ENCODE measurements at places on chromosomes 3 and 15.

GRCh38 chr3:81195478-81195877 is 566.0 kb downstream of the GBE1 start:
- H3K4me1 ChIP-seq, result no peaks in the 10 kb centered on the region
- H3K36me3 ChIP-seq, result no peaks in the 10 kb centered on the region
- no peak overlapping the region for H3K4me3 ChIP-seq
- no peak overlapping the region for H3K27ac ChIP-seq

GRCh38 chr3:89002191-89002590 is 105.2 kb upstream of the EPHA3 start:
- no peaks in the 10 kb centered on the region for H3K4me1 ChIP-seq
- no peaks in the 10 kb centered on the region for H3K27me3 ChIP-seq
- no peak overlapping the region for H3K4me3 ChIP-seq
- H3K36me3 ChIP-seq, result peaks cover 2% of the 10 kb centered on the region
- DNase-seq, result no peak
- H3K27ac ChIP-seq, result no peak overlapping the region

DNA sequence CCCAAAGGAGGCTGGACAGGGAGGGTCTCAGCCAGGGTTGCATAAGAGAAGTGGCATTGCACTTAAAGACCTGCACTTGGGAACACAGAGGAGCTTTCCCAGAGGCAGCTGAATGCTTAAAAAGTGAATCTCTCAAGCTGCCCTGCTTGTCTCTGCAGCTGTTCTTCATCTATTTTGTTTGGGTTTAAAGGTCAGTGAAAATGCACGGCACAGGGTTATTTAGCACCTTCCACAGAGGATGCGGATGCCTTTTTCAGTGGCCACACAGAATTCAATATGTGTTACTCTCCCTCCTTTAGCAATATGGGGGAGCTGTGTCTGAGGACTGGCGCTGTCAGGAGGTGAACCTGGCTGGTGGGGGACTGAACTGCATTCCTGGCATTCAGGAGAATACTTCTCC is 22.7 kb upstream of the CTNNB1 start:
- peaks cover 29% of the 10 kb centered on the region for H3K27me3 ChIP-seq
- no peaks in the 10 kb centered on the region for H3K36me3 ChIP-seq
- no peak overlapping the region for H3K27ac ChIP-seq
- DNase-seq, result no peak

- peaks cover 12% of the 10 kb centered on the region for H3K4me1 ChIP-seq
- no peak overlapping the region for H3K27ac ChIP-seq
- no peaks in the 10 kb centered on the region for H3K36me3 ChIP-seq
- DNase-seq, result no peak
- H3K4me3 ChIP-seq, result peak overlapping the region; percentile 4
- H3K27me3 ChIP-seq, result no peaks in the 10 kb centered on the region
Measured at GRCh38 chr3:143529018-143529478, 319.2 kb downstream of the SLC9A9 start.

- no peak for DNase-seq
- H3K4me3 ChIP-seq, result no peak overlapping the region
- H3K27ac ChIP-seq, result no peak overlapping the region
- H3K4me1 ChIP-seq, result no peaks in the 10 kb centered on the region
- no peaks in the 10 kb centered on the region for H3K36me3 ChIP-seq
- no peaks in the 10 kb centered on the region for H3K27me3 ChIP-seq
Measured at GRCh38 chr3:45560281-45560971, 34.1 kb upstream of the LIMD1 start.

- no peaks in the 10 kb centered on the region for H3K36me3 ChIP-seq
- no peak overlapping the region for H3K27ac ChIP-seq
- DNase-seq, result no peak
- H3K27me3 ChIP-seq, result peaks cover 8% of the 10 kb centered on the region
- no peak overlapping the region for H3K4me3 ChIP-seq
Measured at GRCh38 chr15:91824256-91824655, 29.3 kb upstream of the SLCO3A1 start.

DNA sequence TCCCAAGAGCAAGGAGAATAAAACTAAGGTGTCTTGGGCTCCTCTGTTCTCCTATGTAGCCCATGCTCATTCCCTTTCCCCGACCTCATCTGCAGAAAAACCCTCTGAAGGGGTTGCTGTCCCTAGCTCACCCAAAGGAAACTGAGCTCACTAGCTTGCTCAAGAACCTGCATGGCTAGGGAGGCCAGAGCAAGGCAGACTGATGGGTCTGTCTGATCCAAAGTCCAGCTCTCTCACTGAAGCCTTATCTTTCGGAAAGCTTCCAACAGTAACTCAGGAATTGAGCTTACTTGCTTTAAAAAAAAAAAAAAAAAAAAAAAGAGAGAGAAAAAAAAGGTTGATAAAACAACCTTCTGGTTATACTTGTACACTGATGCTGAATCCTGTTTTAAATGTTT is 141.4 kb upstream of the TOPAZ1 start:
- H3K27ac ChIP-seq, result no peak overlapping the region
- peaks cover 8% of the 10 kb centered on the region for H3K4me1 ChIP-seq
- DNase-seq, result no peak
- H3K4me3 ChIP-seq, result no peak overlapping the region

DNA sequence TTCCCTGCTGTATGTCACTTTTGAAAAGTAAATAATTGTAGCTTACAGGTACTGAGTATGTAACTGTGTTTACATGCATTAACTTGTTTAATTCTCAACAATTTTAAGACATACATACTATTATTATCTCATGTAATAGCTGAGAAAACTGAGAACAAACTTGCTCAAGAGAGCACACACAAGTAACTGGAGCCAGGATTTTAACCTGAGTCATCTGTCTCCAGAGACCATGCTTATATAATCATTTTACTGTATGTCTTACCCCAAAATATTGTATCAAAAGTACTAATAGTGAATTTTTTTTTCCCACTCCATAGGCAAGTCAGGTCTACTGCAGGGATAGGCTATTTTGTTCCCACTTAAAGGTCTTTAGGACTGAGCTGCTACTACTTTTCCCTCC is 95.4 kb downstream of the FEZF2 start:
- H3K27me3 ChIP-seq, result no peaks in the 10 kb centered on the region
- no peaks in the 10 kb centered on the region for H3K36me3 ChIP-seq
- no peaks in the 10 kb centered on the region for H3K4me1 ChIP-seq
- no peak overlapping the region for H3K4me3 ChIP-seq

GRCh38 chr3:8283193-8283592 is 218.4 kb upstream of the LMCD1 start:
- H3K27ac ChIP-seq, result no peak overlapping the region
- H3K36me3 ChIP-seq, result no peaks in the 10 kb centered on the region
- no peak overlapping the region for H3K4me3 ChIP-seq
- no peak for DNase-seq
- H3K4me1 ChIP-seq, result no peaks in the 10 kb centered on the region

DNA sequence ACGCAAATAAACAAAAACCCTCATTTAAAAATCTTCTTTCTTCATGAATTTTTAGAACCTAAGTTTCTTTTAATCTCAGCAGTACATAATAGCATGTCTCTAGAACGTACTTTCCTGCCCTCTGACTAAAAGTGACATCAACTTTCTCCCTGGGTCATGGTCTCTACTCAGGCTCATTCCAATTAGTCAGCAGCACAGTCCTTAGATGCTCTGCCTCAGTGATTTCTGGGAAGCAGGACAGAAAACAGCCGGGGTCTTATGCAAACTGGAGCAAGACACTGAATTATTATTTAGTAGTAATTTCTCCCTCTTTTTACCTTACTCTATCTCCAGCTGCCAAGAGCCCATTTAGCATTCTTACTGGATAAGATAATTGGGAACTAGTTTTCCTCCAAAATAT is 365.2 kb downstream of the TUSC7 start:
- no peak overlapping the region for H3K4me3 ChIP-seq
- no peaks in the 10 kb centered on the region for H3K27me3 ChIP-seq
- no peak for DNase-seq
- no peaks in the 10 kb centered on the region for H3K36me3 ChIP-seq

GRCh38 chr3:23405081-23405480 is 202.0 kb downstream of the UBE2E2 start:
- H3K27me3 ChIP-seq, result no peaks in the 10 kb centered on the region
- no peaks in the 10 kb centered on the region for H3K36me3 ChIP-seq
- H3K27ac ChIP-seq, result no peak overlapping the region

DNA sequence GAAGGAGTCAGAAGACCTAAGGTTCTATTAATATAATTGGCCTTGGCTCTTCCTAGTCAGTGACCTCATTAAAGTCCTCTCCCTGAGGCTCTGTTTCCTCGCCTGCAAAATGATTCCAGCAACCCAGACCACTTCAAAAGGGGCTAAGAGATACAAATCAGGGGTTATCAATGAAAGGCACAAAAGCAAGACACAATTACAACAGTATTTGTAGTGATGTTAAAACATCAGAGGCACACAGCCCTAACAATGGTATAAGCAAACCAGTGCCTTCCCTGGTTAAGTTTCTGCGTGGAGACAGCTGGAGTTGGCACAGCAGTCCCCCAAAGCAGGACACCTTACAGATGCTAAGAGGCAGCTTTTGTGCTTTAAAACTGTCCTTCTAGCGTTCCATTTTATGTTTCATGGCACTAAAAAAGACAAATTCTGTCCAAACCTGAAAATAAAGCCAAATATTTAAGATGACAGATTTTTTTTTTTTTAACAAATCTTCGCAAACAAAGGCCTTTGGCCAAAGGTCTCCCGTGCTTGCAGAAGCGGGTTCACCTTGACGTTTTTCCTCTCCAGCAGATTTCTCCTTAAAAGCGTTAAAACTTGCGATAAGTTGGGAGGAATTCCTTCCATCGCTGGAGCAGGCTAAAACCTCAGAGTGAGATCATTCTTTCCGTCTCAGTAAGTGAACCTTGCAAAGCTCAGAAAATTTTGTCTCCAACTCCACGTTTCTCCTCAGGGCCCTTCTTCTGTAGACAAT is 999 bp downstream of the ZNF280D start:
- DNase-seq, result no peak
- H3K27ac ChIP-seq, result peak overlapping the region; percentile 97
- peak overlapping the region; percentile 92 for H3K4me3 ChIP-seq
- peaks cover 5% of the 10 kb centered on the region for H3K36me3 ChIP-seq
- peaks cover 15% of the 10 kb centered on the region for H3K27me3 ChIP-seq

- H3K4me3 ChIP-seq, result no peak overlapping the region
- no peak overlapping the region for H3K27ac ChIP-seq
- H3K4me1 ChIP-seq, result no peaks in the 10 kb centered on the region
Measured at GRCh38 chr15:35209838-35210237, 124.7 kb upstream of the NANOGP8 start.

GRCh38 chr3:73294537-73294936 is 233.1 kb downstream of the EBLN2 start:
- H3K27me3 ChIP-seq, result no peaks in the 10 kb centered on the region
- no peak overlapping the region for H3K27ac ChIP-seq
- no peak for DNase-seq
- no peaks in the 10 kb centered on the region for H3K36me3 ChIP-seq
- H3K4me3 ChIP-seq, result no peak overlapping the region

DNA sequence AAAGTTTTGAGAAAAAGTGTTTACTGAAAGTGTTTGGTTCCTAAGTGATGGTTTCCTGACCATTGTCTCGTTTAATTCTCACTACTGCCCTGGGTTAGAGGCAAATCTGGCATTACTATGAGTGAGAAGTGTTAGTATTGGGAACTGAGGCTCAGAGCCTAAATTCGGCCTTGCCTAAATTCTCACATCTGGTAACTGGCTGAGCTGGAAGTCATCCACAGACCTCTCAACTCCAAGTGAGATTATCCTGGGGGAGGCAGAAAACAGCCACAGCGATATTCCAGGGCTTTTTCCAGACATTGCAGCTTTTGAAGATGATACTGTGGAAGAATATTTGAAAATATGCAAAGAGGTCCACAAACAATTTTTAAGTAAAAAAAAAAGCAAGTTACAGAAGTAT is 85.1 kb upstream of the TRA2B start:
- no peak overlapping the region for H3K27ac ChIP-seq
- H3K27me3 ChIP-seq, result peaks cover 46% of the 10 kb centered on the region
- no peak for DNase-seq
- peaks cover 23% of the 10 kb centered on the region for H3K4me1 ChIP-seq

GRCh38 chr15:87930457-87930856 is 326.1 kb downstream of the NTRK3 start:
- no peaks in the 10 kb centered on the region for H3K36me3 ChIP-seq
- no peaks in the 10 kb centered on the region for H3K27me3 ChIP-seq
- H3K27ac ChIP-seq, result no peak overlapping the region

DNA sequence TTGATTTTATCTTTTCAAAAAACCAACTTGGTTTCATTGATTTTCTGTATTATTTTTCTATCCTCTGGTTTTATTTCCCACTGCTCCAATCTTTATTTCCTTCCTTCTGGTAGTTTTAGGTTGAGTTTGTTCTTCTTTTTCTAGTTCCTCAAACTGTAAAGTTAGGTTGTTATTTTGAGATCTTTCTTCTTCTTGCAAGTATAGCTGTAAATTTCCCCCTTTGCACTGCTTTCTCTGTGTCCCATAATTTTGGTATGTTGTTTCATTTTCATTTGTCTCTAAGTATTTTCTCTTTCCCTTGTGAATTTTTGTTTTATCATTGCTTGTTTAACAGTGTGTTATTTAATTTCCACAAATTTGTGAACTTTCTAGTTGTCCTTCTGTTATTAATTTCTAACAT is 120.0 kb downstream of the PLD1 start:
- peaks cover 11% of the 10 kb centered on the region for H3K27me3 ChIP-seq
- H3K4me1 ChIP-seq, result peaks cover 20% of the 10 kb centered on the region
- no peaks in the 10 kb centered on the region for H3K36me3 ChIP-seq
- DNase-seq, result no peak
- peak overlapping the region; percentile 1 for H3K4me3 ChIP-seq

DNA sequence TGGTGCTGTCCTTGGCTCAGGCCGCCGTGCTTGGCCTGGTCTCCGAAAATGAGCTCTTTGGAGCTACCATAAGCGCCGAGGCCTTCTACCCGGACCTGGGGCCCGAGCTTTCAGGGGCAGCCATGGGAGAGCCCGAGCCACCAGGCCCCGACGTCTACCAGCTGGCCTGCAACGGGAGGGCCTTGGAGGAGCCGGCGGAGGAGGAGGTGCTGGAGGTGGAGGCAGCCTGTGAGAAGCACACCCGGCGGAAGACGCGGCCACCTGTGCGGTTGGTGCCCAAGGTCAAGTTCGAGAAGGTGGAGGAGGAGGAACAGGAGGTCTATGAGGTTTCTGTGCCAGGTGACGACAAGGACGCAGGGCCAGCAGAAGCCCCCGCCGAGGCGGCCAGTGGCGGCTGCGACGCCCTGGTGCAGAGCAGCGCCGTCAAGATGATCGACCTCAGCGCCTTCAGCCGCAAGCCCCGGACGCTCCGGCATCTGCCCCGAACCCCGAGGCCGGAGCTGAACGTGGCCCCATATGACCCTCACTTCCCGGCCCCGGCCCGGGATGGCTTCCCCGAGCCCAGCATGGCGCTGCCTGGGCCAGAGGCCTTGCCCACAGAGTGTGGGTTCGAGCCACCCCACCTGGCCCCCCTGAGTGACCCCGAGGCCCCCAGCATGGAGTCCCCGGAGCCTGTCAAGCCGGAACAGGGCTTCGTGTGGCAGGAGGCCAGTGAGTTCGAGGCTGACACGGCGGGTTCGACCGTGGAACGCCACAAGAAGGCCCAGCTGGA is 34.9 kb downstream of the IDH2 start:
- no peak for DNase-seq
- H3K4me1 ChIP-seq, result peaks cover 33% of the 10 kb centered on the region
- H3K27ac ChIP-seq, result no peak overlapping the region

- H3K27ac ChIP-seq, result no peak overlapping the region
- no peaks in the 10 kb centered on the region for H3K27me3 ChIP-seq
- H3K36me3 ChIP-seq, result no peaks in the 10 kb centered on the region
- no peak for DNase-seq
Measured at GRCh38 chr15:36160351-36160750, 419.1 kb upstream of the CDIN1 start.

GRCh38 chr15:27491666-27492621 is 521.0 kb downstream of the GABRG3 start:
- H3K27me3 ChIP-seq, result no peaks in the 10 kb centered on the region
- H3K4me1 ChIP-seq, result no peaks in the 10 kb centered on the region
- no peaks in the 10 kb centered on the region for H3K36me3 ChIP-seq
- DNase-seq, result no peak
- H3K27ac ChIP-seq, result no peak overlapping the region
- H3K4me3 ChIP-seq, result no peak overlapping the region

- H3K4me1 ChIP-seq, result no peaks in the 10 kb centered on the region
- no peak for DNase-seq
- H3K4me3 ChIP-seq, result no peak overlapping the region
- H3K27me3 ChIP-seq, result peaks cover 13% of the 10 kb centered on the region
Measured at GRCh38 chr3:65974509-65974908, 64.2 kb downstream of the MAGI1 start.
